ENCODE measurements at places on chromosomes 1 and 21.

GRCh38 chr1:116940814-116941599 lies 31.3 kb downstream of the PTGFRN start:
- no peak for DNase-seq

- DNase-seq: peak; percentile 73
Measured at GRCh38 chr1:89198491-89199072, at the start of gene GBP4. Gene GBP4 (minus strand): TSS chr1:89198942. CDS start chr1:89198834, 108 bp downstream.

- no peak for DNase-seq
Measured at GRCh38 chr21:44090325-44090724, 16.9 kb upstream of the PWP2 start.

GRCh38 chr1:203278082-203278884 lies 27.0 kb upstream of the BTG2 start:
- DNase-seq: no peak

DNA sequence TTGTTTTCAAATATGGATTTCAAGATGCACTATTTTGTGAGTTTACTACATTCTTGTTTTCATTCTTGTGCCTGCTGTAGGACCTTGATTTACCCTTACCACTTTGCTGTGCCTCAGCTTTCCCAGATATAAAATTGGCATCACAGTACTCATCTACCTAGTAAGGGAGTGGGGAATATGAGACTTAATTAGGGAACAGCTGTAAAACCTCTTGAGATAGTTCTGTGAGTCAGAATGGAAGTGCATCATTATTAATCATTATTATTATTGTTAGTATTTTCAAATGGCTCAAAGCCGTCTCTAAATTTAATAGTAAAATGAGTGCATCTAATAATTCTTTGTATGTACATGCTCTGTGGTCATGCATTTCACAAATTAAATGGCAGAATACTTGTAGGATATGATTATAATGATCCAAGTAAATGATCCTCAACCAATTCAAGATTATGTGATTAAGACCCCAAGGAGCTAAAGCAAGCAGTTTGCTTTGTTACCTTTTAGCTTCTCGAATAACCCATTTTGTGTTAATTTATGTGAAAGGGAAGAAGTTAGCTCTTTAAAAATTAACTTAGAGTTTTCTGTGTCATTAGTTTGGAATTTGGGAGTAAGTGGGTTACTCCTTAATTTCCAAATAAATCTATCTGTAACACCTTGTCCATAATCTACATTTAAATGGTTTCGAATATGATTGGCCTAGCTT lies 155.4 kb downstream of the NFIA start:
- DNase-seq: no peak

- no peak for DNase-seq
Measured at GRCh38 chr1:16199700-16200099, 12.8 kb downstream of the ARHGEF19 start.

DNA sequence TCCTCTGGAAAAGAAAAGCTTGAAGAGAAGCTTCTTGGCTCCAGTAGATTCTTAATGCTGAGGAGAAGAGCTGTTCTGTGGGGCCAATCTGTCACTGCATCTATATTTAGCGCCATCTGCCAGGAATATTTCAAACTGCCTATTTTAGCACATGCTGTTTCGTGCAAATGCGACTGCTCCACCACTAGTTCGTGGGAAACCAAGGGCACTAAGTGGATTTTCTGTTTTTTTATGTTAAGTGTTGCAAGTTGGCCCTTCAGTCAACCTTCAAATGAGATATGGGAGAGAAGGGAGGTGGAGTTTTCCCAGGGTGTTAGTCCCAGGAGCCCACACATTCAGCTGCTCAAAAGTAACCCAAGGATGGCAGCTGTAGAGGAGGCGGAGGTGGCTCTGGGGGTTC lies 91.9 kb downstream of the TSEN15 start:
- no peak for DNase-seq

All from activated CD4-positive, alpha-beta T cell treated with anti-CD3 and anti-CD28 coated beads, Interleukin-10, Interleukin-2, amounts not matched to agents 100 ng/mL and 50 ng/mL, durations not matched to agents 16 hours and 8 hours (primary cell).